ENCODE measurements at places on chromosomes 1 and 21. TPM values are rescaled to one million over a fixed set of nuclear protein-coding genes. Genes with fewer than 3 reads are reported as not detected.

- no peak for DNase-seq
These were observed 29.5 kb upstream of the CR2 start for GRCh38 chr1:207424570-207425131.

DNA sequence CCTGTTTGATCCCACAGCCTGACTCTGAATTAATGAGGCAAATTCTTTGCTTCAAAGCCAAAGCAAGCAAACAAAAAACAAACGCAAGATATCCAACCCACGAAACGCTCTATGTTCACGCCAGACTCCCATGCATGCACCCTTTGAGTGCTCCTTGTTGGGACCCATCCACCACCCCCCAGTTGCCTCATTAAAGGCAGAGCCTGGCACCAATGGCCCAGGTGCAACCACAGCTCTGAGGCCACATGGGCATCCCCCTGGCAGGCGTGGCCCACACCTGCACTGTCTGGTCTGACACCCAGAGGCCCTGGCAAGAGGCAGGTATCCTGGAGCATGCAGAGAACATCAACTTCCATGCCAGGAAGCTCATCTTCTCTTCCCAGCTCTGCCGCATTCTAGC is 1.1 kb upstream of the PADI4 start:
- DNase-seq: no peak

GRCh38 chr1:93219443-93219842 is 38.9 kb downstream of the CCDC18 start:
- DNase-seq: no peak

DNA sequence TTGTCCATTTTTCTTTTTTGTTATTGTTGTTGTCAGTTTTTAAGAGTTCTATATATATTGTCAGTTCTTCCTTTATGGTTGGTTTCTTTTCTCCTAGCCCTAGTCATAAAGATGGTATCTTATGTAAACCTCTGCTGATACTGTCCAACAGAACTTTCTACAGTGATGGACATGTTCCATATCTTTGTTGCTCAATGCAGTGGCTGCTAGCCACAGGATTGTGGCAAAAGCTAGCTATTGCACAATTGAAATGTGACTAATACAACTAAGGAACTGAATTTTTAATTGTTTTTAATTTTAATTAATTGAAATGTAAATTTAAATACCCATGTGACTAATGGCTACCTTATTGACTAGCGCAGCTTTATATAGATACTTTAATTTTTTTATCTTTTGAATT is 411.8 kb upstream of the PTBP2 start:
- DNase-seq: no peak

- no peak for DNase-seq
These were observed 168.2 kb downstream of the DSCAM start for GRCh38 chr21:40678681-40679284.

- no peak for DNase-seq
These were observed 61.9 kb upstream of the GNG12 start for GRCh38 chr1:67894981-67895735.

GRCh38 chr1:235181561-235182245 is 20.7 kb upstream of the RBM34 start:
- no peak for DNase-seq

GRCh38 chr1:219713981-219714381 is 101.1 kb upstream of the ZC3H11B start:
- DNase-seq: no peak

DNA sequence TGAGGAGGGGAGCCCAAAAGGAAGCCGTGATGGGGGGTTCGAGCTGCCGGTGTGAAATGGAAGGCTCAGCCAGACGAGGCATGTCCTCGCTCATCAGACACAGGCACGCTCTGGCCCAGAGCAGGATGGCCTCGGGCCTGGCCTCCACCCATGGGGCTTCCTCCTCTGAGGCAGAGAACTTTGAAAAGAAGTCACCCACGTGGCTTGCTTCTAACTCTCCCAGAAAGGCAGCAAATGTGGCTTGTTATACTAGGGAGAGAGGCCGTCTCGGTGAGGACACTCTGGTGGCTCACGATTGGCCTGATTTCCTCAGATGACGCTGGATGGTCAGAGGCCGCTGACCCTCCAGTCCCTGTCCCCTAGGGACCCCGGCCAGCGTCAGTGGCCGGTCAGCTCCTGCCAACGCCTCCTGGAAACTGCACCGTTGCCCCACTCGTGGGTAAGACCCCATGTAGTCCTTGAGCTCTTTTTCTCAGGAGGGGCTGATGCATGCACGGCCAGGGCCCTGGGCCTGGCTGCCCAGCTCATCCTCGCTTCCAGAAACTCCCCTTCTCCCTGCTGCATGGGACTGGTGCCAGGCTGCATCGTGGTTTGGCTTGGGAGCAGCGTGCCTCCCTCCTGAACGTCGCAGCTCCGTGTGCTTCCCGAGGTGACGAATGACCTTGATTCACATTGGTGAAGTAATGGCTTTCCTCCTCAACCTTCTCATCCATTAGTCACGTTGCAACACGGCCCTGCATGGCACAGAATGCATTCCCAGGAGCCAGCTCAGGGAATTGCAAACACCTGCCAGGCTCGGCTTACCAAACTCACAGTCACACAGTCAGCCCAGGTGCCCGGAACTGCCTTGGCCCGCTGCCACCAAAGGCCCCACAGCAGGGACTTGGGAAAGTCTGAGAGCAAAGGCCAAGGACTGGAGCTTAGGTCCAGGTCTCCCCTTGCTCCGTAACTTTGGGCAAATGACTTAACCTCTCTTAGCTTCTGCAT is 58.8 kb downstream of the TOMM20 start:
- DNase-seq: no peak

DNA sequence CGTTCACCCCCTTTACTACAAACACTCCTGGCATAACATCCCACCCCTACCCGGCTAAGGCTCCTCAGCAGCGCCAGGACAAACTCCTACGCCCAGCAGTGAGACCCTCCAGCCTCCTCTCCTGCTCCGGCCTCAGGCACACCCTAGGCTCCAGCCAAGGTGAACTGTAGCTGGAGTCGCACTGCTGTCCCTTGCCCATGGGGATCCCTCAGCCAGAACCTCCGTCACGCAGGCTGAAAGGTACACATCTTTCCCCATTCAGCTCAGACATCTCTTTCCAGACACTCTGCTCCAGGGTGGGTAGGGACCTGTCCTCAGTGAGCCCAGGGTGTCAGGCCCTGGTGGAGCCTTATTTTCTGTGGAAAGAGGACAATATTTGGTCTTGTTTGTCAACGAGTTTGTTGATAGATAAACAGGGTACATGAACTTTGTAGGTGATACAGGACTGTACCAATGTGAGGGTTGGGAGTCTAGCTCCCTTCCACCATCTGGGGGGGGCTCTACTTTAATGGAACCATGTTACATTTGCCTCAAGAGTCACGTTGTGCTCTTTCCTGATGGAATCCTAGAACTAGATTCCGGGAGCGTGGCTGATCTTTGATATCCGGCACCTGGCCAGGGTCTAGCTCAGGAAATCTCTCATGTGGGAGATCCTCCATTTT is 56.5 kb upstream of the SSBP3 start:
- DNase-seq: no peak

GRCh38 chr1:55534565-55535121 is 319.5 kb upstream of the USP24 start:
- peak; percentile 38 for DNase-seq

- no peak for DNase-seq
These were observed 144.2 kb downstream of the SYT2 start for GRCh38 chr1:202565890-202566602.

- DNase-seq: no peak
These were observed 33.4 kb downstream of the CAPN2 start for GRCh38 chr1:223745731-223746130.

- no peak for DNase-seq
These were observed 11.0 kb downstream of the TRPM2 start for GRCh38 chr21:44364151-44365053.

GRCh38 chr1:164155347-164155746 is 403.6 kb upstream of the PBX1 start:
- DNase-seq: peak; percentile 0

DNA sequence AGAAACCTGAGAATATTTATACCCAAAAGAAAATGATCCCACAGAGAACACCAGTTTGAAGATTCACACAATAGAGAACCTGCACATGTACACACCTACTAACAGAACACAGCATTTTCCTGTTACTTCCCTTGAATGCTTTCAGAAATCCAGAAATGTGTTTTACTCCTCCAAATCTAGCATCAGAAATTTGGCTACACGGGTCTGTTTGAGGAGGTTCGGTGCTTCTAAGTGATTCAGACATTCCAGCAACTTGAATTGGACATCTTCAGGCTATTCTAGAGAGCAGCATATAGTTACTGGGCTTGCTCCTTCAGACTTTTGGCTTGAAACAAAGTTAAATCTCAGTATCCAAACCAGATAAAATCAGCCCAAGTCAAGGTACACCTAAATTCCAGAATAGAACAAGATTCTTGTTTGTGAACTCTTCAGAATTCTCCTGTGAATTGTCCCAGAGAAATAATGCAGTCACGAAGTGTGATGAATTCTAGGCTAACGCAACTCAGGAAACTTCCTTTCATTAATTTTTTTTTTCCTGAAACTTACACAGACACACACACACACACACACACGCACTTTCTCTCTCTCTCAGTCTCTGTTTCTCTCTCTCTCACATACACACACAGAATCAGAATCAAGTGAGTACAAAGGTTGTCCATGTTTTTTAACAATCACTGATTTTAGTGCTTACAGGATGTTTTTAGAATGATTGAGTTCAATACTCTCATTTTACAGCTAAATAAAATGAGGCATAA is 278.4 kb upstream of the SNX7 start:
- no peak for DNase-seq

Gene OLFML3
- polyA plus RNA-seq: 130 TPM

Gene KIF21B
- polyA plus RNA-seq: 2.3 TPM

Gene SPATA46
- polyA plus RNA-seq: 0.90 TPM

Gene GPR161
- polyA plus RNA-seq: 23.9 TPM
